ENCODE measurements at places on chromosomes 5 and 9. TPM values are rescaled to one million over a fixed set of nuclear protein-coding genes. Genes with fewer than 3 reads are reported as not detected.

PRLR gene
- 0.71 TPM for total RNA-seq

GGTA1 gene
- 15.0 TPM for total RNA-seq

SCAI gene
- 2.5 TPM for total RNA-seq

NR2F1 gene
- total RNA-seq, result 1.1 TPM

CARD6 gene
- total RNA-seq, result 5.5 TPM

LRRC70 gene
- total RNA-seq, result 1.7 TPM

DOCK8 gene
- total RNA-seq, result 2.9 TPM

SIGMAR1 gene
- 16.2 TPM for total RNA-seq

NIPAL4 gene
- total RNA-seq, result not detected

FOXD4L3 gene
- not detected for total RNA-seq

ZNF454 gene
- 2.6 TPM for total RNA-seq

PDZD2 gene
- 52.9 TPM for total RNA-seq

TLN1 gene
- 323 TPM for total RNA-seq

Data from heart right ventricle (tissue), 16 donors.